DMS79 (cell line): ENCODE measurements at places on chromosomes 3 and 15.
A peak's percentile ranks its signal among the peaks of the same experiment; 100 is the strongest.

DNA sequence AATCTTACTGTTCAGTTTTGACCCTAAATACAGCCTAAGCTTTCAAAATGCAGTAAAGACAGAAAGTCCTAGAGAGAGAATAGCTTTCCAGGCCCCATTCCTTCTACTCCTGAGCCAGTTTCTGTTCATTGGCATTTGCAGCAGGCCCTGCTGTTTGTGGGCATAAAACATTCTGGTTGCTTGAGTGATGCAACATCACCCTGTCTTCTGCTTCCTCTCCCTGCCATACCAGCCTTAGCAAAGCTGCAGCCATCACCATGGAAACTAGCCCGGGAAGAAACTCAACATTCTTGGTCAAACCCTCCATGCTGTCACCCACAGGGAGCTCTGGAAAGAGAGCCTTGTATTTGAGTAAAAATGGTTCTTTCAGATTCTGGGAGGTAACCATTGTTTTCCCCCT lies 325.7 kb downstream of the MAGI1 start:
- DNase-seq, result no peak

- DNase-seq, result no peak
Measured at GRCh38 chr3:106349191-106349881, 480.5 kb upstream of the CBLB start.

DNA sequence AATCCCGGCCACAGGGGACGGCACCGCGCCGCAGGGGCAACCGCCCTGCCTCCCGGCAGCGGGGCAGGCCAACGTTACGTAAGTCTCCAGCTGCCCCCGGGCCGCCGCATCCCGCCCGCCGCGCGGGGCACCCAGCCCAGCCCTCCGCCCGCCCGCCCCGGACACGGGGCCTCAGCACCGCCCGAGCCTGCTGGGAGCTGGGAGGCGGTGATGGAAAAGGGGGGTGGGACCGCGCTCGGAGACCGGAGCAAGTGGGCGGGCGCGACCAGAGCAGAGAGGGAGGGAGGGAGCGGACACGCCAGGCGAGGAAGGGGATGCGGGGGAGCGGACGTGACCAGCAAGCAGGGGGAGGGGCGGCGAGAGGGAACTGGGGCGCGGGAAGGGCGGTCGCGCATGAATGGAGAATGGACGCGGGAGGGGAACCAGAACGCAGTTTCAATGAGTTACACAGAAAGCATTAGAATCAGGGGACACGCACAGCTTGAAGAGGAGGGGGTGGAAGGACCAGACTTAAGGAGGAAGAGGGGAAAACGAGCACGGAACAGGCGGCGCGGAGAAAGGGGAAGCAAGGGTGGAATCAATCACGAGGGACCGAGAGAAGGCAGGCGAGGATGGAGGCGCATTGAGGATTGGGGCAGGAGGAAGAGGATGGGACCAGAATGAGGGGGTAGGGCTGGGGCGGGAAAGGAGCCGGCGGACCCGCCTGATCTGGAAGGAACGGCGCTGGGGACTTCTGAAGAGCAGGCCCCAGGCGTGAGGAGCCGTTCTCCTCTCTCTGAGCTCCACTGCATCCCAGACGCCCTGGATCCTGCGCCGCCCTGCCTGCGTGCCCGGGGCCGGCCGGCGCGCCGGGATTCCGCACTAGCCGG lies 559 bp downstream of the PKM start:
- DNase-seq, result peak; percentile 11

- DNase-seq, result no peak
Measured at GRCh38 chr3:144497452-144497851, 525.8 kb downstream of the DIPK2A start.

DNA sequence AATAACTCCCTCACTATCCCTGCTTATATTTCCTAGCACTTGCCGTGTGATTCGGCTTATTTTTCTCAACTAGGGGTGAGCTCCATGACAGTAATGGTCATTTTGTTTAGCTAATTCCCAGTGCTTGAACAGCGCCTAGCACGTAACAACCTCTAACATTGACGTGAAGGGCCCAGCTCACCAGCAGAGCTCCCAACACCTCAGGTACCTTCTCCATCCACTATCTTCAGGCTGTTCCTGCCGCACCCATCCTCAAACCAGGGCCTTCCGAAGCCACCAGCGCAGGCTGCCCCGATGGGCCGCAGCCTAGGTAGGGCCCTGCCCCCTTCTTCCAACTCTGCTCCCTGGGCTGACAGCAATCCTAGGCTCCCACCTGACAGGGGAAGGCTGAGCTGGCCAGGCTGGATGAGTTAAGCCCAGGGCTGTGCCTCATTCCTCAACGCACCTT lies 751 bp upstream of the RPS17 start:
- no peak for DNase-seq

DNA sequence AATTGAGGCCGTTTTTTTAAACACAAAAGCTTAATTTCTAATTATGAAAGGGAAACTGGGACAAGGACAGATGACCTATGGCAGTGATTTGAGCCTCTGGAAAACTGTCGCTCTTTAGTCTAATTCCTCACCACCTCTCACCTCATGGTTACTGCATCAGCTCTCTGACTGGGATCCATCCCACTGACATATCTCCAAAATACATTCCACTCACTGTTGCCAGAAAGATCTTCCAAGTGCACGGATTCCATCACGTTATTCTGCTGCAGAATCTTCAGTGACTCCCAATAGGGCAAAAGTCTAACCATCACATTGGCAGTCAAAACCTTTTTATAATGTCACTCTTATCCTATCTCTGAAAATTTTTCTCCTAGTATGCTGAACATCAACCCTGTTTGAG lies 132.3 kb upstream of the MB21D2 start:
- no peak for DNase-seq

- no peak for DNase-seq
Measured at GRCh38 chr3:131038326-131038725, 11.6 kb downstream of the NEK11 start.

- DNase-seq, result no peak
Measured at GRCh38 chr15:53506370-53506769, 253.1 kb downstream of the WDR72 start.

DNA sequence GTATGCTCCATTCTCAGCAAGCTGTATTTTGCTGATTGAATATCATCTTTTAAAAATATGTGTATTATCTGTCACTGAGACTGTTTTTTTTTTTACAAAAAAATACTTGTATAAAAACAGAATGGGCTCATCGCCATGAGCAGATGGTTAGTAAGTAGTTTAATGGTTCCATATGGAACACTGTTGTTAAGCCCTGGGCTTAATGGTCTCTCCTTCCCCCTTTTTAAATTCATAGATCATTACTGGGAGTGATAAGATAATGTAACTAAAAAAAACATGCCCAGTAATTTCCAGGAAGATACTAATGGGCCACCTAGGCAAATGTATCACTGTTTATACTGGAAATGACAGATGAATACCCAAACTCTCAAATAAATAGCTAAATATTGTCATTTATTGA lies 95.3 kb upstream of the TPRG1 start:
- DNase-seq, result no peak

DNA sequence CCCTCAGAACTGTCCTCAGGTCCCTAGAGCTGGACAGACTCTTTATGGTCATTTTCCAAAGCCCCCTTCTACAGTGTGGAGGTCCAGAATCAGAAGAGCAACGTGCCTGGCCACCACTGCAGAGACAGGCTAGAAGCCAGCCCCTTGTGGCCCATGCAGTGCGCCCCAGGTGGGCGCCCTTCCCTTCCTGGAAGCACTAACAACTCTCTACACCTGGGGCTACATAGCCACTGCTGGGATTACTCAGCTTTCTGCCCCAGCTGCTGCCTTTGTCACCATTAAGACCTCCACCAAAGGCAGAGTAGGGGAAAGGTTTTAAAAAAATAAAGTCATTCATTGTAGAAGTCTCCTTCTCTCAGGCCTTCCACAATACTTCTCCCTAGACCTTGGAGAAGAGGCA lies 2.3 kb downstream of the RASGRP1 start:
- no peak for DNase-seq

DNA sequence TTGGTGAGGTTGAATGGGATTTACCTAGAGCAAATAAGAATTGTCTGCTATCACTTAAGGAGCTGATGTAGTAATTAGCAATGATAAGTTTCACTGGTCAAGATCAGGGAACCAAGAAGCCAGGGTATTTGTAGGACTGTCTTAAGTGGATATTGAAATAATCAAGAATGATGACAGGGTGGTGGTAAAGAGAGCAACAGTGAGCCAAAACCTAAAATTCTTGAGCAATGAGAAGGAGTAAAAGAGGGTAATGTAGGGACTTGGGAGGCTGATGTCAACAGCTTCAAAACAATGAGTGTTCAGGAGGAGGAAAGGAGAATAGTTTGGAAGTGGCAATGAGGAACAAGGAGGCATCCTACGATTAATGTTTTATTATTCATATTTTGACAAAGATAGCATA lies 31.5 kb upstream of the SLC2A2 start:
- DNase-seq, result no peak

DNA sequence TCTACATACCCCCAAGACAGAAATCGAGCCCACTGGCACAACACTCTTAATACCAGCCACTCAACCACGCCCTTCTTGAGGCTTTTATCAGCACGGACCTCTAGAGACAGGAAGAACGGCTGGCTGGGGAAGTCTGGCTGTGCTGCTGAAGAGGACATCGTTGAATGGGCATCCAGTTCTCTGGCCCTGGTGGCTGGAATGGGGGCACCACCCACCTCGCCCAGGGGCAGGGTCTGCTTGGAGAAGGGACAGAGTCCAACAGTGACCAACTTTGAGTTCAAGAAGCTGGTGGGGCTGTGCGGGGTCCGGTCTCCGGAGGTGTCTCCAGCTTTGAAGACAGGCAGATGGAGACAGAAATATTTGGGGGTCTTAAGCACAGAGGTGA lies 77.5 kb downstream of the ATP10A start:
- DNase-seq, result no peak

DNA sequence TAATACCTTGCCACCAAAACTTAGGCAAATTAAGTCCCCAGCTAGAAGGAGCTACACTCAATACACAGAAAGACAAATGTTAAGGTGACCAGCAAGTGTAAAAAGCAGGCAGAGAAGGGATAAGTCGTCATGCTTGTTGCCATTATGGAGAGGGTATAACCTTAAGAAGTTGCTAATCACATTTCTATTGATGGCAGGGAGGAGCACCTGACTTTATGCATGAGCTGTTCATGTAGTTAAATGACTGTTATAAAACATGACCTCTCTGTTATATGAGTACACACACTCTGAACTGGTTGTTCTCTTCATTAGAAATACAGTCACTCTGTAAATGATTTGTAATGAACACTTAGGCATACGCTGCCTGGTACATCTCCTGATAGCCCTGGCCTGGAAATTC lies 6.6 kb upstream of the CCNL1 start:
- DNase-seq, result peak; percentile 14

- DNase-seq, result peak; percentile 91
Measured at GRCh38 chr3:102006812-102007485, 157.6 kb downstream of the NFKBIZ start.

GRCh38 chr15:74180881-74181602 lies 7.5 kb downstream of the ISLR start:
- no peak for DNase-seq

DNA sequence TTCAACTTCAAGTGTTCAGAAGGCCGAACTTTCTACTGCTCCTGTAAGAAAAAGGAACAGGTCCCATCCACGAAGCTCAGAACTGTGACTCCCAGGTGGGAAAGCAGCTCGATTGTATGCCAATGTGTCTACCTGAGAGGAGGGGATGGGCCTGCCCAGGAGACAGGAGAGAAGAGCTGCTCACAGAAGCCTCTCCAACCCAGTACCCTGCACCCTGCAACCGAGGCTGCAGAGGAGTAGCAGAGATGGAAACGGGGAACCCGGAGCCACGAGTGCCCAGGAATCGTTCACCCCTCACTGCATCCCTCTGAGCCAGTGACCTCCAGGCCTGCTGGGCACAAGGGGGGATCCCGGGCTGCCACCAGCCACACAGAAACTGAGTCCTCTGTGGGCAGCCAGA lies 86.5 kb upstream of the PRR23E start:
- DNase-seq, result no peak

DNA sequence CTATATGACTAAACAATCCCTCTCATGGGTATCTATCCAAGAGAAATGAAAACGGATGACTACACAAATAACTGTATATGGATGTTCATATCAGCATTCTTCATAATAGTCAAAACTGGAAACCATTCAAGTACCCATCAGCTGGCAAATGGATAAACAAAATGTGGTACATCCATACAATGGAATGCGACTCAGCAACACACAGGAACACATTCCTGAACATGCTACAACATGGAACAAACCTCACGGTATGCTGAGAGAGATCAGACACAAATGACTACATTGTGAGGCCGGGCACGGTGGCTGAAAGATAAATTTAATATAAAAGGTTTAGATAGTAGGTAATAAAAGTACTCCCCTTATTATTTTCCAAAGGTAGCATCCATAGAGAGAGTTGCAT lies 42.6 kb downstream of the CCR4 start:
- DNase-seq, result no peak

- no peak for DNase-seq
Measured at GRCh38 chr3:75260-75659, 121.3 kb upstream of the CHL1 start.

DNA sequence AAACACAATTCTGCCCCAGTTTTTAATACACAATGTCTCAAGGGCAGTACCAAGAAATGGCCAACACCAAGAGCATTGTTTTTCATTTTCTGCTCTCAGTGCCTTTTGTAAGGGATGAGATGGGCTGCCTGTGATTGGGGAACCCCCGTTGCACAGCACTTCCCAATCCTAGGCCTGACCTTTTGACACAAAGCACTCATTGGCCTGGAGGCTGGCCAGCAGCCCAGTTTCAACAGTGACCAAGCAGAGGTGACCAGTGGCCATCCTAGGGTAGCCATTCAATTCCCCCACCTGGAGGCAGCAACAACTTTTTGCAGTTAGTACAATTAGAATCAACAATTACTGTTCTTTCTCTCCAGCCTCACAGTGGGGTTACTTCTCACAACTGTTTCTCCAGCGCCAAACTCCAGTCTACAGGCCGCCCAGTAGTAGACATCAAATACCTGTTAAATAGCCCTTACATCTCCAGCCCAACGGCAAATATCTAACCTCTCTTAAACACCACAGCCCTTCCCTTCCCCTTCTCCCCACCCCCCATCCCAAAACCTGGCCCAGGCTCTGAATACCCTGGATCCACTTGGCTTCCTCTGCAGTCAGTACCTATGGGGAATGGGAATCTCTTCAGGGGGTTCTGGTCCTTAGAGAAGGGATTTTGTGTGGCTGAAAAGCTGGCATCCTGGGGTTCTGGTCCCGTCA lies 8.9 kb upstream of the LRRC2 start:
- DNase-seq, result no peak

DNA sequence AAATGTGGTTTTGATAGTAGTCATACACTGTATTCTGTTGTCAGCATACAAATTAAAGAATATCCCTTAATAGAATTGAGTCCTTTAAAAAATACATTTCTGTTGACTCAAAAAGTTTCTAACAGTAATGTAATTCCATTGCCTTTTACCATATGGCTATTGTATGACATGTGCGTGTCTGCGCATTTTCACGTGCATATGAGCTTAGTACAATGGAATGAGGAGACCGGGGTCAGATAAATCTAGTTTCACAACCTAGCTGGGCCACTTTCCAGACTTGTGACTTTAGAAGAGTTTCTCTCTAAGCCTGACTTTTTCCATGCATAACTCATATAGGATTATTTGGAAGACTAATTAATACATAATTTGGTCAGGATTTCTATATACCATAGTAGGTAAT lies 38.7 kb downstream of the ZBTB38 start:
- no peak for DNase-seq

- no peak for DNase-seq
Measured at GRCh38 chr3:2568156-2568555, 469.5 kb downstream of the CNTN4 start.

- DNase-seq, result no peak
Measured at GRCh38 chr3:11288786-11289637, 16.8 kb downstream of the ATG7 start.
